ENCODE measurements at places on chromosomes 16 and 17.

- no peak for DNase-seq
Measured at GRCh38 chr17:54666559-54666958, 234.1 kb upstream of the TOM1L1 start.

GRCh38 chr16:143456-143855, 5.0 kb upstream of the NPRL3 start:
- no peak for DNase-seq

DNA sequence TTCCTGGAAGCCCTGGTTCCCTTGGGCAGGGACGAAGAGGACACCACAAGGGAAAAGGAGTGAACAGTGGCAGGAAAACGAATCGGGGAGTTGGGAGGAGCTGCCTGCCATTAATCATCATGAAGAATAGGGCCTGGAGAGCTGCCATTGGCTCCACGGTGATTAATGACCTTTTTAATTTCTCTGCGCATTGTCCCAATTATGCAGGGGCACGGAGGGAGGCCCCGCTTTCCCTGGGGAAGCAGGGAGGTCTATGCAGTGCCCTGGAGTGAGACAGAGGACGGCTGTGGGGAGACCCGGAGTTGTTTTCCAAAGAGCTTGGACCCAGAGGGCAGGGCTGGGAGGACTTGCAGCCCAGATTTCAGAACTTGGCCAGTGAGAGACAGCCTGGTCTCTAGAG, 338.9 kb upstream of the C16orf82 start:
- DNase-seq = no peak

DNA sequence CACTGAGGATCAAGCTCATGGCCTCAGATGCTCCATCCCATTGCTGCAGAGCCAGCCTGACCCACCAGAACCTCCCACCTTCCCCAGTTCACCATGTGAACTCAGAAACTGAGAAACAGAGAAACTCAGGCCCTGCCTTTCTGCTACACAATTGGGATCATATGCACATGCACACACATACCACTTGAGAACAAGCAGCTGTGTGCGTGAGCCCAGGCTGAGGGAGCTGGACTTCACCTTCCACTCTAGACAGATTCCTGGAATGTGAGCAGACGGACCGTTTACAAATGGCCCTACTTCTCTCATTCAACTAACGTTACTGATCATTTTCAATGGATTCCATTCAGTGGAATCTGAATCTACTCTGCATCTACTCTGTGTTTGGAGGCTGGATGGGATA, 1.7 kb upstream of the SPEM2 start:
- DNase-seq = no peak

DNA sequence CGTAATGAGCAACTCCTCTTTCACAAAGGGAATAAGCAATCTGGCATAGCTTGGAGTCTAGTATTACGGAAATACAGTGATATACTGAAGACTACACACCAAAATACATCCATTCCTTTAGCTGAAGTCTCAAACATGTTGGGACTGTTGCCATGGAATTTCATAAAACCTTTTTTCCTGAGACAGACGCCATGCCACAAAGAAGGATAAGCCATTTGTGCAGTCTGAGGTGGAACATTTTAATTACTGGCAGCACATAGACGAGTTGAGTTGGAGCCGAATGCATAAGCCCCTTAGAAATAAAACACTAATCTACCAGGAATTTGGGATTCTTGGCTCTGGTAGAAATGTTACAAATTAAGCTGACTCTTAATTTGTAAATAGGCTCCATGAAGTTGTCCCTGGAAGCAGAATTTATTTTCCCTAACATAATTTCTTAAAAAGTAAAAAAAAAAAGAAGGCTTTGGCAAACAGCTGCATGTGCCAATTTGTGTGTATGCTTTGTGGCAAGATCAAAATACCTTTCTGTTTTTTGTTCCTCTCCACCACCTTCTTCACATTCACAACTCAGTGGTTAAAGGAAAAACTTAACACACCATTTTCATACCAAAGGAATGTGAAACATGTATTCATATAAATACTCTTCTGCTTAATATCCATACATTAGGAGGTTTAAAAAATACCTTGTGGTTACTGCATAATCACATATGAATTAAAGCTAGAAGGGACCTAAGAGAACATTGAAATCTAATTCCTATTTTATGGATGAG, 25.5 kb downstream of the GRB7 start:
- DNase-seq = no peak

DNA sequence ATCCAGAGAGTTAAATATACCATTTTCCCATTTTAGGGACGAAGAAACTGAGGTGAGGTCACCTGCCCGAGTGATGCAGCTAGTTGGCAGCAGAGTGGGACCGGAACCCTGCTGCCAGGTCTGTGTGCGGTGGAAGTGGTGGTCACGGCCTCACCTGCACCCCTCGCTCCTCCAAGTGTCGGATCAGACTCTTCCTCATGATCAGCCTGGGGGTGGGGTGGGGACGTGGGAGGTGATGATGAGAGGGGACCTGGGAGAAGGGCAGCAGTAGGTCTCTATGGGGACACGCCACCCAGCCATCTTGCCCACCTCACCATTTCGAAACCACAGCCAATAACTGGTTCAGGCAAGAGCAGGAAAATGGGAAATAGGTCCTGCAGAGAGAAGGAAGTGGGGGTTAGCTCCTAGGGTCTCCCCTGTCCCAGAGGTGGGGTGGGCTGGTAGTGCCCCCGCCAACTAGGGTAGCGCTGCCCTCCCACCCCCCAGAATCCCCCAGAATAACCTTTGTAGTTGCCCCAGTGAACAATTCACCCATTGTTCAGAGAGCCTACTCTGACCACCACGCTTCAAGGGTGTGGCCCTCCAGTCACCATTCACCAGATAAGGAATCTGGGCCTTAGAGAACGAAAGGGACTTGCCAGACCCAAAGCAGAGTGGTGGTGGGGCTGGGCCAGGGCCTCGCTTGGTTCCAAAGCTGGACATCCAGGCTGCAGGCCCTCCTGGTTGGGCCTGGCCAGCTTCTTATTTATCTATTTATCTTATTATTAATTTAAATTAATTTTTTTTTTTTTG, 5.1 kb downstream of the GDPD3 start:
- no peak for DNase-seq

DNA sequence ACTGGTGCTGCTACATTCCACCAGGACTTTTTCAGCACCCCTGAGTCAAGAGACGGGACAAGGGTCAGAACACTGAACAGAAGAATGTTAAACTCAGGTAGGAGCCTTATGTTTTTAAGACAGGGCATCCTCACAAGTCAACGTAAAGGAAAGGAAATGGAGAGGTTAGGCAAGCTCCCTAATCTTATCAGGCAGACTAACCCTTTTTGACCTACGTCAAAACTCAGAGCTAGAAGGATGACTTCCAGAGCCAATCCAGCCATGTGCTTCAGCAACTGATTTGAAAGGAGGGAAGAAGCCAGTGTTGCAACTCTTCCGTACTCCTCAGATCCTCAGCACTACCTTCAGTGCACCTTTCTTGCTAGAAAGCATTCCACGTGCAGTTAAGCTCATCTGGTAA, 46.8 kb downstream of the REXO5 start:
- DNase-seq = no peak

DNA sequence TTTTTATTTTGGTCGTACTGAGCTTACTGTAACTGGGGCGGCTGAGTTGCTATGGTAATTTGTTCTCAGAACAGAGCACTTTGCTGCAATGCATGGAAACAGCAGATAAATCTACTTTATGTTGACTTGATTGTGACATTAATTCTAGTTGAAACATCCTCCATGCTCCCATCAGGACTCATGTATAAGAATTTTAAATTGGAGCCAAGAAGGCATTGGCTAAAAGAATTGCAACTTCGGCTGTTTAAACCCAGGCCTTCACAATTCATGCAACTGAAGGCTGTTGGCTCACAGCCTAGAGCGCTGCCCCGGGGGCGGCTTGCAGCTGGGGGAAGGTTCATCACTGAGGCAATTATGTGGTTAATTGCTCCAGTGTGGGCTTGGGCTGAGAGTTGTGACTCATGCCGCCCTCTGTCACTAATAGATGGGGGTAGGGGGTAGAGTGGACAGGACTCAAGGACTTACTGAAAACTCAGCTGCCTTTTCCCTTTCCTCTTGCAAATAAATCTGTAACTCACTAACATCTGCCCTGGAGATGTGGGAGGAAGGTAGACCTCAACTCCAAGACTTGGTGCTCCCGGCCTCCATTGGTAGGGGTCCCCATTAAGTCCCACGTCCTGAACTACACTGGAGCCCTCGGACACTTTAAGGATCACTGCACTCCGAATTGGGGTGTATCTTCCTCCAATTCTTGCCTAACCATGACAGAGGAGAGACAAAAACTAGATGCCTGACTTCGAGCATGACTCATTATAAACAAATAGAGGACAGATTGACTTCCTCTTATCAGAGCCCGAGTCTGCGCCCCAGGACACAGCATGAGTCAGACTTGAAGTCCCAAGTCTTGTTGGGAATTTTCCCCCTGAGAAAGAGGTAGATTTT, 37.5 kb downstream of the ERCC4 start:
- DNase-seq = peak; percentile 79

- no peak for DNase-seq
Measured at GRCh38 chr17:80908211-80908610, 83.4 kb upstream of the CHMP6 start.

DNA sequence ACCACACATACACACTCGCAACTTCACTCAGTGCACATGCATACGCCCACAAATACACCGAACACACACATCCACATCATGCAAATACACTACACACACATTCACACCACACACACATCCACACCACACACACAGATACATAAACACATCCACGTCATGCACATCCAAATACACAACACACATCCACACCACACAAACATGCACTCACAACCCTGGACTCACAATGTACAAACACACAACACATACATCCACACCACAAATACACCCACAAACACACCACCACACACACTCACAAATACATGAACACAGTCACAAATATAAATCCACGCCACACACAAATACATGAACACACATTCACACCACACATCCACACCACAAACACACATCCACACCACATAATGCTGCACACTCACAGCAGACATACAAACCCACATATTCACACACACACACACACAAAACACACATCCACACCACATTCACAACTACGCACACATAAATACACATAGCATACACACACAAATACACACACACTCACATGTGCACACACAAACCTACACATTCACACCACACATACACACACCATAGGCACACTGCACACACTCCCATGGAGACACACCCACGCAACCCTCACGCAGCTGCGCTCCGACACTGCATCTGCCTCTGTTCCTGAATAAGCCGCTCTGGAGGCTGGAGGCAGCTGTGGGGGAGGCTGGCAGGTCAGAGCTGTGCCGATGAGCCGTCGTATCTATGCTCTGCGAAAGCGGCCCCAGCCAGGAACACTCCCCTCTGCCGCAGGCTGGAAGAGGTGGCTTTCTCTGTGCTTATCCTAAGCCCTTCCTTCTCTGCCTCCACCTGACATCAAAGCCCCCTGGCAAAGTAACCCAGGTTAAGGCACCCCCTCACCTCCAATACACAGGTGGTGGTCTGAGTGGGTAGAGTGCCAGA, 141.8 kb downstream of the GRIN2A start:
- DNase-seq = no peak

- no peak for DNase-seq
Measured at GRCh38 chr16:68356919-68357286, 46.1 kb downstream of the PRMT7 start.

- DNase-seq = no peak
Measured at GRCh38 chr17:18966831-18967624, 15.1 kb downstream of the SLC5A10 start.

GRCh38 chr17:72110942-72111318, 9.9 kb upstream of the SOX9 start:
- DNase-seq = no peak

GRCh38 chr17:46922487-46922803, 515 bp upstream of the GOSR2 start:
- no peak for DNase-seq

GRCh38 chr17:3914312-3914670, 2.0 kb downstream of the P2RX1 start:
- DNase-seq = no peak

DNA sequence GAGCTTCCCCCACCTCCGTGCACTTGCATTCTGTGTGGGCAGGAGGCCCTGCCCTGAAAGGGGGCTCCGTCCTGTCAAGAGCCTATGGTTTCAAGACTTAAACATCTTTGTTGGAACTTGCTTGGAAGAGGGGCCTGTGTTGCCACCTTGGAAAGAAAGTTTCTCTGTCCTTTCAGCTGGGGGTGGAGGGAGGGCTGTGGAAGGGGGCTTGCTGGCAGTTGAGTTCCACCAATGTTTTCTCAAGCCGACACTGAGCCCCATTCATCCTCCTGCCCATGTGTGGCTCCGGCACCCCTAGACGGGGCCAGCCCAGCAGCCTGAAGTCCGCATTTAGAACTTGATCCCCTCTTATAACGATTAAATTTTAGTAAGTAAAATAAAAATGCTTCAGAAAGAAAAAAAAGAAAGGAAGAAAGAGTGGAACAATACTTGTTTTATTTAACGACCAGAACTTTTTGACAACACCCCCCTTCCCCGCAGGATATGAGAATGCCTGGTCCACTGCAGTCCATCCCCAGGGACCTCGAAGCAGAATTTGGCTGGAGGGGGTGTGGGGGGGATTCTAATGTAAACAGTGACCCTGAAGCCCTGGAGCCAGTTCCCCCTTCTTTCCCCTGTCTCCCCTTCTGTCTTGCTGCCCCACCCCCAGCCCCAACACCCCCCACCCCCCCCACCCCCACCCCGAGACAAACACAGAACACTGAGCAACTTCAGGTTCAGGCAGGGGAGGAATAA, 26.9 kb upstream of the CLEC18A start:
- no peak for DNase-seq

DNA sequence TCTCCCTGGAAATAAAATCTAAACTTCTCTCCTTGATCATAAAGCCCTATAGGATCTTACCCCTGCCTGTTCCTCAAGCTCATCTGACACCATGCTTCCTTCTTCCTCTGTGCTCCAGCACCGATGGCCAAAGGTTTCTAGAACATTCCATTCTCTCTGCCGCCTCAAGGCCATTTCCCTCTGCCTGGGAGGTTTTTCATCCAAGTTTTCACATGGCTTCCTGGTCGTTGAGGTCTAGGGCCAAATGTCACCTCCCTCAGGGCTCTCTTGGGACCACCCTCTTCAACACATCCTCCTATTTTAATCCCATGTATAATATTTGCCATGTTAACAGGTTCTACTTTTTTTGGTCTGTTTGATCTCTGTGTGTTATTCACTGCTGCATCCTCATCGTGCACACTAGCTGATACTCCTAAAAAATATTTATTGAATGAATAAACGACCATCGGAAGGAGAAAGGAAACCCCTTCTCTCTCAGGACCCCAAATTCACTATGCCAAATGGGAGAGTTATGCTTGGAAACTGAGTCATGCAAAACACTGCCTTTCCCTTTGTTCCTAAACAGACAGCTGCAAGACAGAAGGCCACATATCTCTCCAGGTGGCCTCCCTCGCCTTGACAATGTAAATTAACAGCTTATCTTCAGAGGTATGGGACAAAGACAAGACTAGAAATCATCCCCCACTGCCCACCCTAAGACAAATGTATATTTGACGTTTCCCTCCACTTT, 78.5 kb downstream of the XYLT1 start:
- DNase-seq = no peak

- DNase-seq = no peak
Measured at GRCh38 chr17:77884967-77885641, 73.4 kb upstream of the TNRC6C start.

DNA sequence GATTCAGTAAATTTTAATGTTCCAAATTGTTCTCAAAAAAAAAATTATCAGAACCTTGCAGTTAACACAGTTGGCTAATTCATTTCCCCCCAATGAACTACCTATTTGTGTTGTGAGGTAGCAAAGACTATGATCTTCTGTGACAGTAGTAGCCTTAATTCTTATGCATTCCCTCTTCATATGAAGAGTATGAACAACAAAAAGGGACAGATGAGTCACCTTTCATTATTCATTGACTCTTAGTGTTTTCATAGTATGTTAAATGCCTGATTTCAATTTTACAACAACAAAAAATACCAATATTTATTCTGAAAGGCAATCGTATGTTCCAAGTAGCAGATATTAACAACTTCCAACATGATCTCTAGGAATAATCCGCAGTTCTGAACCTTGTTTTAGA, 3.6 kb upstream of the SLFN11 start:
- DNase-seq = no peak
